ENCODE measurements at places on chromosomes 16 and 17.

GRCh38 chr17:28610376-28610775, 3.6 kb downstream of the RSKR start:
- DNase-seq: no peak

DNA sequence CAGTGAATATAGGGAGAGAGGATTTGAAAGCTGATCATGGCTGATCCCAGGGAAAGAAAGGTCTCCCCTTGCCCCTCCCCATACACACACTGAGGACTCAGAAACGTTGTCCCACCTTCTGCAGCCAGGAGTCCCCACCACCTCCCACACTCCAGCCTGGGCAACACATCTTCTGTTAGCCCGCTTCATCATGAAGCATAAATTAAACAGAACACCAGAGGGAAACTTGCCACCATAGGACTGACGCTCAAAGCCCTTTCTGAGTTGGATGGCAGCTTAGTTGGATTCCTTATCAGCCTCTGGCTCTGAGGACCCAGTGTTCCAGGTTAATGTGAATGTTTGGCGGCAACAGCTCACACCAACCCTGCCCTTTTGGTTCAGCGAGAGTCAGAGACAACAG, 33.9 kb downstream of the ARHGAP27 start:
- DNase-seq: no peak

GRCh38 chr17:41140360-41141131, at the start of gene KRTAP4-6:
Gene KRTAP4-6 (minus strand): TSS chr17:41140544. CDS start chr17:41140487, 57 bp downstream.
- DNase-seq: no peak

GRCh38 chr17:7131423-7131791, 16.8 kb upstream of the ASGR2 start:
- DNase-seq: no peak

- DNase-seq: no peak
These were observed 11.2 kb downstream of the TADA2A start for GRCh38 chr17:37417852-37418251.

DNA sequence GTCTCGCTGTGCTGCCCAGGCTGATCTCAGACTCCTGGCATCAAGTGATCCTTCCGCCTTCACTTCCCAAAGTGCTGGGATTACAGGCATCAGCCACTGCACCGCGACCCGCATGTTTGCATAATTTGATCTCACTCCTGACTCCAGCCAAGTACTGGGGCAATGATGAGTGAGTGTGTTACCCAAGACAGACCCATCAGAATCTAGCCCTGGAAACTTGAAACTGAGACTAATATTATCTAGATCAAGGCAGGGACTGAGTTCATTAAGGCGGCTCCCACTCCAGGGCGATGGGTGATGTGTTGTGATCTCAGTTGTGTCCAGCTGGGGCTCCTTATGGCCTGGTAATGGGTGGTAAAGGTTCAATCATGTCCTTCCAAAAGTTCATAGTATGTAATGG, 53.4 kb downstream of the EMP2 start:
- no peak for DNase-seq

GRCh38 chr16:14371778-14372431, 258.2 kb downstream of the PARN start:
- DNase-seq: no peak

- DNase-seq: no peak
These were observed 7.6 kb upstream of the CBFB start for GRCh38 chr16:67021321-67021720.

DNA sequence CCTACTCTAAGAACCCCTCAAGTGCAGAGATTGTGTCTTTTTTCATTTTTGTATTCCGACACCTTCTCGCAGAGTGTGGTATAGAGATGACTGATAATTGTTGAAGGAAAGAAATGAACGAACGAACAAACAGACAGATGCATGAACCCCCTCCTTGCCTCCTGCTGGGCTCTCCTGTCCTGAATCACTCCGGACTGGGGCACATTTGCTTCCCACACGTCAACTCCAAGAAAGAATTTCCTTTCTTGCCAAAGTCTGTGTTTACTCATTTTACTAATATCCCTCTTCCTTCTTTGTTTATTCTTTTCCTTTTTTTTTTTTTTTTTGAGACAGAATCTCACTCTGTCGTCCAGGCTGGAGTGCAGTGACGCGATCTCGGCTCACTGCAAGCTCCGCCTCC, 37.5 kb upstream of the BHLHA9 start:
- DNase-seq: no peak

GRCh38 chr17:2174468-2175293, 119.8 kb downstream of the HIC1 start:
- no peak for DNase-seq

All from activated CD8-positive, alpha-beta memory T cell treated with anti-CD3 and anti-CD28 coated beads for 48 hours (primary cell).